ENCODE measurements at places on chromosomes 7 and 10.
A peak's percentile ranks its signal among the peaks of the same experiment; 100 is the strongest.

DNA sequence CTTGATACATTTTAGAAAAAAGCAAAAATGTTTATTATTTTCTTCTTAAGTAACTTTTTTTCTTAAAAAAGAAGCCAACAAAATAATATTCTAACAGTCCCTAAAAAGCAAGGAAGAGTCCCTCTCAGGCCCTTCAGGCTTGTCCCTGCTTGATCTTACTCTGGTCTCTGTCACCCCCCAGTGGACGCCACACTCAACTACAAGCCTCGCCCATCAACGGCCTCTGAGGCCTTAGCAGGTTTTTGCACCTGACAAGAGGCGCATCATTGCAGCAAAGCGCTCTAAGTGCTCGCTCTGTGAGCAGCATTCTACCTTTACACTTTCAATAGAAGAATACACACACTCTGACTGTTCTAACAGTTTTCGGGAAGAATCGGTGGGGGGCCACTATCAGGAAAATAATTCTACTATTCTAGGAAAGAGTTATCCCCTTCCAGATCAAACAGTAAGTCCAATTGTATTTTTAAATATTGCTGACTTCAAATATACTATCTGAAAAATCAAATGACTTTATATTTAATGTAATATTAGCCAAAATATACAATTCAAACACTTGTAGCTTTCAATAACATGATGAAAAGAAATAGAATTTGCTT lies 139.2 kb downstream of the USP6NL start:
- DNase-seq, result peak; percentile 53

DNA sequence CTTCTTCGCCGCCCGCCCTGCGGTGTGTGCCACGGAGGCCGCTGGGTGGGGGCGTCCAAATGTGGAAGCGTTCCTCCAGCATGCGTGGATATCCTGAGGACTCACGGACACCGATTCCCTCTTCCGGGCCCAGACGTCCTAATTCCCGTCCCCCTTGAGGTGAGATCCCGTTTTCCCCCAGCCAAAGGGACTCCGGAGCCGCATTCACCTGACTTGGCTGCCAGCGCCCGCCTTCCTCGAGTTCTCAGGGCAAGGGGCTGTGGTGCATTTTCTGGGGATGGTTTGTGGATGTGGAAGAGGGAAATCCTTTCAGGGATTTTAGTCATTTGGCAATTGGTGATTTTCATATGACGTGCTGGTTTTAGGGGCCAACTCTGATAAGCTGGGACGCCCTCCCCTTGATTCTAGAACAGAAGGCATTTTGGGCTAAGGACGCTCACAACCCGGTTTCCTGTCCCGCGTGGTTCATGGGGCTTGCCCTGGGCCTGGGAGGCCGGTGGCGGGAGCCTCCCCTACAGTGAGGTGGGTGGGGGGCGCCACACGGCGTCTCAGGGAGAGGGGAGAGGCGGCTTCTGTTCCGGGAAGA lies 165.4 kb downstream of the ACTR3B start:
- DNase-seq, result no peak

GRCh38 chr7:156842740-156843140 lies 50.2 kb downstream of the LMBR1 start:
- DNase-seq, result no peak

GRCh38 chr7:18684916-18685315 lies 189.4 kb downstream of the HDAC9 start:
- no peak for DNase-seq

DNA sequence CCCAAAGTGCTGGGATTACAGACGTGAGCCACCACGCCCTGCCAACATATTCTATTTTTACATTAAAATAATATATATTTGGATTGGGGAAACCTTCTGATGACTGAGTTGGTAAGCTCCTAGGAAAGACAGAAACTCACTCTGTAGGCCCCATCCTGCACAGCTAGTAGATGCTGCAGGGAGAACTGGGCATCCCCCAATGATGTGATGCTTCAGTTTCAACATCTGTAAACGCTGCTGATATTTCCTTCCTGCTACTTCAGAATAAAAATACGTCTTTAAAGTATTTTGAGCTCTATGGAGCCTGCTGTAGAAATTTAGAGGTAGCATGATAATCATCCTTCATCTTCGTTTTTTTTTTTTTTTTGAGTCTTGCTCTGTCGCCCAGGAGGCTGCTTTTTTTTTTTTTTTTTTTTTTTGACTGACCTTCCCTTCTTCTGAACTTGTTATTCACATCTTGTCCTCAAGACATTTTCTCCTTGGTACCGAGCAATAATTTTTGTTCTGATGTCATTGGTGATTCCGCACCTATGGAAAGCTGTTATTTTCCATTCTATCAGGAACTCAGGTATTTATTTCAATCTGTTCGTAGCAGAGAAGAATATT lies 21.8 kb upstream of the INPP5F start:
- DNase-seq, result no peak

DNA sequence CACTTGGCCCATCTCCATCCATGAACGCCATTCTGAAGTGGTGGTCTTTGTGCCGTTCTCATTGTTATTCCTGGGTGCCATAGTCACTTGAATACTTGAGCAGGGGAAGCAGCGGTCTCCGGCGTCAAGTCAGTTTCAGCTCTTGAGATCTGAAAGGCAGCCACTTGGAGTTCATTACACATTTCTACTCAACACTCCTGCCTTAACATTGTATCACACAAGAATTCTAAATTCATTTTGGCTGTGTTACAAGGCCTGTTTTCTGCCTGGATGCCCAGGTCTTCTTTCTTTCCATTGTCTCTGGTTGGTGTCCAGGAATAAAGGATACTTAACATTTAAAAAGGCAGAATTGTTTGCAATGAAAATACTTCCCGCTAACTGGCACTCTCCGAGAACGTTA lies 69.0 kb upstream of the RAB11FIP2 start:
- DNase-seq, result no peak

DNA sequence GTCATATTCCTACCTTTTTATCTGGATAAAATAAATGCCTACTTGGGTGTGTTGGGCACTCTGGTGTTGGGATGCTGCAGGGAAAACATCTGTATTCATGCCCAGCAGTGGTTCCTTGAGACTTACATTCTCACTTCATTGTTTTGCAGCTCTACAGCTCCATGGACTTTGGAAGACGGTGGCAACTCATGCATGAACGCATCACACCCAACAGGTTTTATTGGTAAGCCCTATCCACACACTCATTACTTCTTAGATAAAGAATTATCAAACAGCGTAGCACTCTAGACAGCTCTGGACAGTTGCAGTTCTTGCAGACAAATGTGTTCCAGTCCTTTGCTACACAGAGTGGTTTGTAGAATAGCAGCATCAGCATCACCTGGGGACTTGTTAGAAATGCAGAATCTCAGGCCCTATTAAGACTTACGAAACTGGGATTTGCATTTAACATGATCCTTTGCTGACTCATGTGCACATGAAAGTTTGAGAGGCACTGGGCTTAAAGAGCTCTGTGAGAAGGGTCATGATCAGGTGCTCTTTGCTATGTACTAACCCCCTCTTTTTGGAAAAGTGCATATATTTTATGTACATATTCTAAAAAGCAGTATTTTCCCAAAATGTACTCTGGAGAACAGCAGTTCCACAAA lies 401.9 kb downstream of the SORCS3 start:
- DNase-seq, result no peak

- peak; percentile 75 for DNase-seq
Measured at GRCh38 chr7:95476904-95477594, 8.7 kb upstream of the ASB4 start.

- peak; percentile 51 for DNase-seq
Measured at GRCh38 chr7:5282543-5283316, at the start of gene SLC29A4. SLC29A4 (plus strand) TSS chr7:5282943; CDS start chr7:5287817, 4,874 bp downstream.

GRCh38 chr7:15128716-15129115 lies 226.2 kb upstream of the DGKB start:
- DNase-seq, result no peak

- DNase-seq, result no peak
Measured at GRCh38 chr7:2005786-2006185, 227.0 kb downstream of the MAD1L1 start.

GRCh38 chr7:91993976-91994375 lies 53.3 kb downstream of the AKAP9 start:
- no peak for DNase-seq

- DNase-seq, result peak; percentile 83
Measured at GRCh38 chr10:33248638-33249037, 85.8 kb downstream of the NRP1 start.

DNA sequence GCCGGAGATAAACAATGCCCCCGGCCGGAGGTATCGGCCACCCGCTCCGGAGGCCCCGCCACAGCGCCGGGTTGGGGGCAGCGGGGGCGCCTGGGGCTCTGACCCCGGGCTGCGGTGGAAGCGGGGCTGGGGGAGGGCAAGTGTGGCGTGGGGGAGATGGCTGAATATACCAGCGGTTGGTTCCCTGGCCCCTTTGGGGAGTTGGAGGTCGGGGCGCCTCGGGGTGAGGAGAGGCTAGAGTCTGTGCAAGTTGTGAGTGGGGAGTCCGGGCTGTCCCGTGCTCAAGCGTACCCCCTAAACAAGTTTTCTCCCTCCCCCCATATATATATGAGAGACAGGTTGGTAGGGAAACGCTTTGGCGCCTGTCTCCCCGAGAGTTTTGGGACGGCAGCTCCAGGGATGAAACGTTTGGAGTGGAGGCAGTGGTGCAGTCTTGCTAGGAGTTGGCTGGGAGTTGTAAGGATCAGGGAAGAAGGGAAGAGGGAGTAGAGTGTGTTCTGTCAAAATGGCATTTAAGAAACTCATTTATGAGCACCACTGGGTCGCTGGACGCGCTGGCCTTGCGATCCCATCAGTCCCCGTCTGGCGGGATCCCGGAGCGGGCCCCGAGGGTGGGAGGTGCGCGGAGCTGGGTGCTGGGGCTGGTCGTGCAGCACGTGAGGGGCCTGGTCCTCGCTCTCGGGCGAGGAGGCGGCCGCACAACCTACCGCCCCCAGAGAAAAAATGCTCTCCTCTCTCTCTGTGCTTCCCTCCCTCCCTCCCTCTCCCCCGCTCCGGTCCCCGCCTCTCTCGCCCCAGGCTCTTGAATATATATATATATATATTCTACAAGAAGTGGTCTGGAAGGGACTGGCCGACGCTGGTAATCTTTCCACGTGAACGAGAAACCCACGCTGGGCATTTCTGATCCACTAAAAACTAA lies 1.1 kb downstream of the TET1 start:
- DNase-seq, result peak; percentile 69

DNA sequence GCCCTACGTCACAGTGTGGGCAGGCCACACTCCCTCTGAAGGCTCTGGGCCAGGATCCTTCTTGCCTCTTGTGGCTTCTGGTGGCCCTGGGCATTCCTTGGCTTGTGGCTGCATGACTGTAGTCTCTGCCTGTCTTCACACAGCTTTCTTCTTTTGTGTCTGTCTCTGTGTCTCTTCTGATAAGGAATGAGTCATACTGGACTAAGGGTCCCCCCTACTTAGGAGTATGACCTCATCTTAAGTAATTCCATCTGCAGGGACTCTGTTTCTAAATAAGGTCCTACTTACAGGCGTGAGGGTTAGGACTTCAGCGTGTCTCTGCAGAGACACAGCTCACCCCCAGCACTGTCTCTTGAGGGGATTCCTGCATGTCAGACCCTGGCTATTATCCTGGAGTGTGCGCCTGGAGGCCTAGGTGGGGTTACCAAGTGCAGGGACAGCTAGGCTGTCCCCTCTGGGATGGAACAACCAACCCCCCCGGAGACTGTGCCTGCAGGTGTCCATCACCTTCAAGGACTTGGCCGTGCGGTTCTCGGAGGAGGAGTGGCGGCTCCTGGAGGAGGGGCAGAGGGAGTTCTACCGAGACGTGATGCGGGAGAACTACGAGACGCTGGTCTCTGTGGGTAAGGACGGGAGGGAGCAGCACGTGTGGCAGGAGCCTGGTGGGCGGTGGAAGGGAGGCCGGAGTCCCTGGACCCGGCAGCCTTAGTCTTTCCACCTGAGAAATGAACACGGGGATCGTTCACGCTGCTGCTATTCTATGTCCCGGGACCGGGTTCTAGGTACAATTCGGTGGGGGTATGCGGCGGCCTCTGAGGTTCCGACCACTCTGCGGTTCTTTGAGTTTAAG lies 54.1 kb downstream of the ZNF467 start:
- DNase-seq, result peak; percentile 78

DNA sequence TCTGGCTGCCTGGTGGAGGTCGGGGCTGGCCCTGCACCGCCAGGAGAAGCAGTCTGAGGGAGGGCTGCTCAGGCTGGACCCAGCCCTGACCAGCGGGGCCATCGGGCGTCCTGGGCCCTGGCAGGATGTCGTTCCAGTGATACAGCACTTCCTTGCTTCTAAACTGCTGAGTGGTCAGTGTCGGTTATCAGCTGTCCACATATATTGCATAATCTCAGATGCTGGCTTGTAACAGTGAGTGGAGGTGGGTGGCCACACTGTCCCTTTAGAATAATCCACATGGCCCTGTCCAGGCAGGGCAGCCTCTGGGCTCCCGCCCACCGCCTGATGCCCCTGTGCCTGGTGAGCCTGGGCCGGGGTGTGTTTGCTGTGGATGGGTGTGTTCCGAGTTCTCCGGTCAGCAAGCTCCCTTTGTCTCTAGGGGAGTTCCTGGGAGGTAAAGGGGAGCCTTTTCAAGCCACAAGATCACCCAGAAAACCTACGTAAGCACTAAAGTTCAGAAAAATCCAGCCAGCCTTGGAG lies 86.1 kb downstream of the LHPP start:
- DNase-seq, result no peak

Measured in fibroblast of skin of scalp (primary cell).